ENCODE measurements at places on chromosomes 2 and 18. TPM values are rescaled to one million over a fixed set of nuclear protein-coding genes. Genes with fewer than 3 reads are reported as not detected.

Gene TSPYL6
- total RNA-seq: not detected

Gene LBH
- total RNA-seq: 37.8 TPM

Gene RUFY4
- not detected for total RNA-seq

Gene FEV
- not detected for total RNA-seq

- DNase-seq: no peak
- no peak overlapping the region for H3K27ac ChIP-seq
- no peaks in the 10 kb centered on the region for H3K27me3 ChIP-seq
- H3K4me1 ChIP-seq: peaks cover 40% of the 10 kb centered on the region
These were observed 18.9 kb downstream of the TET3 start for GRCh38 chr2:74003494-74004211.

- no peak overlapping the region for H3K27ac ChIP-seq
- no peaks in the 10 kb centered on the region for H3K4me1 ChIP-seq
- DNase-seq: no peak
- H3K4me3 ChIP-seq: no peak overlapping the region
- H3K36me3 ChIP-seq: no peaks in the 10 kb centered on the region
- H3K27me3 ChIP-seq: no peaks in the 10 kb centered on the region
These were observed 23.4 kb downstream of the MBOAT2 start for GRCh38 chr2:8980096-8980495.

Data from transverse colon (tissue), 4 donors.